ENCODE measurements at places on chromosomes 1 and 21.

GRCh38 chr1:58156124-58156468, 390.4 kb downstream of the OMA1 start:
- no peak for DNase-seq

- no peak for DNase-seq
Measured at GRCh38 chr21:26136671-26137070, 33.9 kb downstream of the APP start.

DNA sequence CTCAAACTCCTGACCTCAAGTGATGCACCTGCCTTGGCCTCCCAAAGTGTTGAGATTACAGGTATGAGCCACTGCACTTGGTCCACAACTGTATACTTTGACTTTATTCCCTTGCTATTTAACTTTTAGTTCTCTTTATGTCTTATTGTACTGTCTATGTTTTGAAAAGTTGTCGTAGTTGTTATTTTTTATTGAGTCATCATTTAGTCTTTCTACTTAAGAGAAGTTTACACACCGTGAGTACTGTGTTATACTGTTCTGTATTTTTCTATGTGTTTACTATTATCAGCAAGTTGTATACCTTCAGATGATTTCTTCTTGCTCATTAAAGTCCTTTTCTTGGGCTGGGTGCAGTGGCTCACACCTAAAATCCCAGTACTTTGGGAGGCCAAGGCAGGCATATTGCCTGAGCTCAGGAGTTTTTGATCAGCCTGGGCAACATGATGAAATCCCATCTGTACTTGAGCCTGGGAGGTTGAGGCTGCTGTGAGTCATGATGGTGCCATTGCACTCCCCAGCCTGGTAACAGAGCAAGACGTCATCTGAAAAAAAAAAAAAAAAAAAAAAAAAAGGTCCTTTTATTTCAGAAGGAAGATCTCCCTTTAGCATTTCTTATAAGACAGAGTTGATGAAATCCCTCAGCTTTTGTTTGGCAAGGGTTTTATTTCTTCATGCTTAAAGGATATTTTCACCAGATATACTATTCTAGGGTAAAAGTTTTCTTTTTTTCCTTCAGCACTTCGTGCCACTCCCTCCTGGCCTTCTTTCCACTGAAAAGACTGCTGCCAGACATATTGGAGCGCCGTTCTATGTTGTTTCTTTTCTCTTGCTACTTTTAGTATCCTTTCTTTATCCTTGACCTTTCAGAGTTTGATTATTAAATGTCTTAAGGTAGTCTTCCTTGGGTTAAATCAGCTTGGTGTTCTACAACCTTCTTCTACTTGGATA, 47.6 kb downstream of the TNFSF18 start:
- no peak for DNase-seq

GRCh38 chr1:224696891-224697765, 81.0 kb downstream of the CNIH3 start:
- no peak for DNase-seq

DNA sequence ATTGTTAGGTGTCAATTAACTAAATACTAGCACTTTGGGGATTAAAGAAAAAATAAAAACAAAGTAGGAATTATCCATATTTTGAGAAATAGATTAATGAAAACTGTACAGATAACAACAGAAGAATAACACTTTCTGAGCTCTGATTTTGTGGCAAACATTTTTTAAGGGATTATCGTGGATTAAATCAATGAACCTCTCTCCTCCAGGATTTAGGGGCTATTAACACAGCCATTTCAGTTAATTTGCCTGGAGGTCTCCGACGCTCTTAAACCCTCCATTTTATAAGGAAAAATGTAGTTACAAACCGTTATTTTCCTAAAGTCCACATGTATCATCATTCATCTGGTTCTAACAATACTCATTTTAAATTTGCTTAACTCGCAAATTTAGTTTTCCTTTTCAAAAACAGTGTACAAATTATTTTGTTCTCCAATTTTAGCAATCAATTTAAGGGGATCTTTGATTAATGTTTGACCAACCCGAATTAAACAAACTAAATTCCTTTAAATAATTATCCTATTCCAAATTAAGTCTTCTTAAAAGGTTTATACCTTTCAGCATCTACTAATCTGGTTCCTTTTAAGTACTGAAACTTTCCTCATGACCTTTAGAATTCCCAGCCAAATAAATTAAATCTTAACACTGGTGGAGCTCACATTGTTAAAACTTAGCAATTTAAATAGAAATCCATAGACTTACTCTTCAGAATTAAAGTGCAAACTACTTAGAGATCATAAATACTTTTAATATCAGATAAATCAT, 30.7 kb upstream of the RNF187 start:
- no peak for DNase-seq

- DNase-seq = no peak
Measured at GRCh38 chr1:236052232-236052993, 12.5 kb downstream of the NID1 start.

- no peak for DNase-seq
Measured at GRCh38 chr1:58469476-58469875, 77.0 kb downstream of the OMA1 start.

GRCh38 chr1:40313329-40313957, 3.6 kb downstream of the COL9A2 start:
- DNase-seq = peak; percentile 20

DNA sequence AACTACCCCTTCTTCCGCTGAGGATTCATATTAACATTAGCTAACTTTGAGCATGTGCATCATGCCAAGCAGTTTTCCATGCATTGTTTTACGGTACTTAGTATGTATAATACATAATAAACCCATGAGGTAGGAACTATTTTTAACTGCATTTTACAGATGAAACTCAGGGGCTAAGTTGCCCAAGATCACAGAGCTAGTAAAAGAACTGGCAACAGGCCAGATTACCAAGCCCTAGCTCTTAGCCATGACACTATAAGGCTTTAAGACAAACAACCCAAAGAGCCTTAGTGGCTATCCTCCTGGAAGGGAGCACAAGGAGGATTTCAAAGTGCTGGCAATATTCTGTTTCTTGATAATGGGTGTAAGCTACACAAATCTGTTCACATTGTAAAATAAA, 6.1 kb downstream of the AK2 start:
- DNase-seq = peak; percentile 13

DNA sequence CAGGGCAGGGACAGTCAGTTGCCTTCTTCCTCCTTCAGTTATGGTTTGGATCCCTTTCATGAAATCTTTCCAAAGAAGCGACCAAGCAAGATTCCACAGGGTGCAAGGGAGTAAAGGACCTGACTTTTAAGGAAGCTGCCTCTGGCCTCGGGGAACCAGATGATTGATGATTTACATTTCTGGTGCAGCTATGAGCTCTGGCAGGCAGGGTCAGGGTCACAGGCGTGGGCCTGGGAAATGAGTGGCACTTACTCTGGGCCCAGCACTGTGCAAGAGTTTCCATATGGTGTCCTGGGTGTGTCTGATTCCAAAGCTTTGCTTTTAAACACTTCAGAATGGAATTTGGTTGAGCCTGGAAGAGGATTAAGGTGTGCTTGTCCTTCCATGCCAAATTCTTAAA, 7.2 kb upstream of the CRABP2 start:
- no peak for DNase-seq

DNA sequence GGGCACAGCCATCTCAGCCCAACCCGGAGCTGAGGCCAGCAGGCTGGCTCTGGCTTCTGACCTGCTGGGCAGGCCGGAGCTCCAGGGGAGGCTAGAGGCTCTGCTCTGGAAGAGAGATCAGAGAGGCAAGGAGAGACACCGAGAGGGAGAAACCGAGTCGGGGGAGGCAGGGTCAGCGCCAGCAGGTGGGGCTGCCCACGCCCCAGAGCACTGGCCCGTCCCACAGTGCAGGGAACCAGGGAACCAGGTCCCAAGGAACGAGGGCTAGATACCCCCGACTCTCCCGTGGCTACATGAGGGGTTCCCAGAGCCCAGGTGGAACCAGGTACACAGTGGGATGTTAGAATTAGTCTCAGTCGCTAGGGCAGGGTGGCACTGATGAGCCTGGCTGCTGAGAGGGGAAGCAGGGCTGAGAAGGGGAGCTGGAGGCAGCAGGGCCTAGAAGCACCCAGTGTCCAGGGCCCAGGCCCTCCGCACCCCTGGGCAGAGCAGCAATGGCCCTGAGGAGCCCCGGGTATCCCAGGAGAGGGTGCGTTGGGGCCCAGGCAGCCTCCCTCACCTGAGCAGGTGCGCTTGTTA, 2.1 kb downstream of the MASP2 start:
- no peak for DNase-seq

DNA sequence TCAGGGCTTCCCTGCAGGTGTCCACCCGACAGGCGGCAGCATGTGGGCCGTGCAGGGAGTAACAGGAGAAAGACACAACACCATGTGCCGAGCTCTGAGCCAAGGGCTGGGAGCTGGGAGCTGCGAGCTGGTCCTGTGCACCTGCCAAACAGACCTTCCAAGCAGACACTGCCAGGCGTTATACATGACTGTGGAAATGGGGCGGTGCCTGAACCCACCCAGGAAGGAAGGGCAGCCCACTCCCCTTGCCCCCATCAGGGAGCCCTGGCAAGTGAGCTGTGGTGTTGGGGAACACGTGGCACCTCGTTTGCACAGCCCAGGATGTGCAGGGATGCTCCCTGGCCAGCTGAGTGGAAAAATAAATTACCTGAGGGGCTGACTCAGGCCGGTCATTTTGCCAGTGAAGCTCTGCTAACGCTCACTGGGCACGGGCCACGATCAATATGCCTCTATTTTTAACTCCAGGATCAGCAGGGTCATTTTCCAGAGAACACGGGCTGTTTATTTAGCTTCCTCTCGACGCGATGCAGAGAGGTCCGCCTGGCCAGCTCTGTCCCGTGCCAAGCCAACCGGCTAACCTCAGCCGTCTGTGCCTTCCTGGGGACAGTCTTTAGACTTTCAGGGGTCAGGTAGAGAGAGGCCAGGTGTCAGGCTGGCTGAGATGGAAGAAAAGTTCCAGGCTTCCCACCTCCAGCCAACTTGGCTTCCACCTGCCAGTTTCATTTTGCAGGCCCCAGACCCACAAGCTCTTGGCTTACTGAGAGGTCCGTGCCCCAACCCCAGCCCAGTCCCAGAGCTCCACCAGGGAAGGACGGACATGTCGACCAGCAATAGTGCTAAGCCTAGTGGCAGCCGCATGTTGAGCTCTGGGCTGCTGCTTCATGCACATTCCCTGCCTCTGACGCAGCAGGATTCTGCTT, 196.7 kb upstream of the VAMP3 start:
- DNase-seq = no peak

- no peak for DNase-seq
Measured at GRCh38 chr1:212737559-212737958, 37.9 kb upstream of the BATF3 start.

DNA sequence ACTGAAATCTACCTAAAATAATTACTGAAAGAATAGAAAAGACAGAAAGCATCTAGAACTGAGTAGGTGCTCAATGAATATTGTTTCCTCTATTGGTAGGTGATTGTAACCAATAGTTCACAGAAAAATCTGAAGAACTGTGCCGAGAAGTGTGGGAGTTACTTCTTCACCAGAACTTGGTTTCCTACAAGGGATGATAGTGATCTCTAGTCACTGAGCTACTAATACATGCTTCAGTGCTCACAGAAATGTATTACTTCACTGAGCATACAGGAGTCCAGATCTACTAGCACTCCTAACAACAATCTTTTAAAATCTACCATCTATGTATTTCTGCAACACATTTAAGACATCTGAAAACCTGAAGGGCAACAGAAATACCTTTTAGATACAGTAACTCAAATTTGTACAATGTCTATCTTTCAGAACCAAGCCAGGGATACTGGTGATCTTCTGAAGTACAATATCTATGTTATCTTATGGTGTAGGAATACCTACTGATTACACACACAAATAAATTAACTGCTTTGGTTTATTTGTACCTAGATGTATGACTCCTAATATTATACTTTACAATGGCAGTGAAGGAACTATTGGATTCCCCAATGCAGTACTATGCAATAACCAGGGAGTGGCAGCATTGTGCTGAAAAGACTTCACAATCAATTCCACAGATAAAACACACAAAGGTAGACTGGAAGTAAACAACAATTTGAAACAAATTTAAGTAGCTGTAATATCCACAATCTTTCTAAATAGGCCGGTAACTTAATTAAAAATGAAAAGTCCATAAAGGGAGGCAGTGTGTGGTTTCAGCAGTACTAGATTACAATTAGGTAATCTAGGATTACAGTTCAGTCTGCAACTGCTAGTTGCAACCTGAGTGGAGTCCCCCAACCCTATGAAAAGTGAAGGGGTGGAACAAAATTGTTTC, 243.0 kb downstream of the SLC45A1 start:
- DNase-seq = peak; percentile 42

DNA sequence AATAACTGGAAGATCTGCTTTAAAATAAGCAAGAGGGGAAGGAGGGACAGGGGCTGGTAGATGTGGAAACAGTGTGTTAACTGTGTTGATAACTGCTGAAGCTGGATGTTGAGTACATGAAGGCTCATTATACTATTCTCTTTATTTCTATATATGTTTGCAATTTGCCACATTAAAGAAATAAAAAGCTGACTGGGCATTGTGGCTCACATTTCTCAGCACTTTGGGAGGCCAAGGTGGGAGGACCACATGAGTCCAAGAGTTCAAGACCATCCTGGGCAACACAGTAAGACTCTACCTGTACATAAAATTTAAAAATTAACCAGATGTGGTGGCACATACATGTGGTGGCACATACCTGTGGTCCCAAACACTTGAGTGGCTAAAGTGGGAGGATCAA, 6.7 kb downstream of the ASH1L start:
- DNase-seq = no peak

DNA sequence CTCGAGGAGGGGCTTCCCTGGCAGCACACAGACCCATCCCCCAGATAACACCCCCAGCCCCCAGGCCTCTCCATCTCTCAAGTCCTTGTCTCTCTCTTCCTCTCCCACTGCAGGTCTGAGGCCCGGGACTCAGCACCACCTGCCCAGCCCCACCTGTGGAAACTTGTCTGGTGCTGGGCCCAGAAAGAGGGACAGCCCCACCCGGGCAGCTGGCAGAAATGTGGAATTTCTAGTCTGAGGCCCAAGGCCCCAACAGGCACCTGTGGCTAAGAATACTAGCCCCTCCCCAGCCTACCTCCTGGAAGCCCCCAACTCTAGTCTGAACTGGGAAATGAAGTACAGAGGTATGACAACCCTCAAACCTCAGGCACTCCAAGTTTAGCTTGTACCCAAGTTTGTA, 15.4 kb downstream of the TTC39A start:
- no peak for DNase-seq

- DNase-seq = no peak
Measured at GRCh38 chr1:232127190-232127589, 500.6 kb downstream of the DISC1 start.

- DNase-seq = no peak
Measured at GRCh38 chr1:119367432-119368124, 1.0 kb upstream of the HAO2 start.

GRCh38 chr1:208233978-208234377, 10.2 kb downstream of the PLXNA2 start:
- DNase-seq = no peak
